AG04450 (cell line): ENCODE measurements at places on chromosomes 16 and 17.

- DNase-seq = no peak
These were observed 121.5 kb downstream of the KATNIP start for GRCh38 chr16:27671410-27671809.

DNA sequence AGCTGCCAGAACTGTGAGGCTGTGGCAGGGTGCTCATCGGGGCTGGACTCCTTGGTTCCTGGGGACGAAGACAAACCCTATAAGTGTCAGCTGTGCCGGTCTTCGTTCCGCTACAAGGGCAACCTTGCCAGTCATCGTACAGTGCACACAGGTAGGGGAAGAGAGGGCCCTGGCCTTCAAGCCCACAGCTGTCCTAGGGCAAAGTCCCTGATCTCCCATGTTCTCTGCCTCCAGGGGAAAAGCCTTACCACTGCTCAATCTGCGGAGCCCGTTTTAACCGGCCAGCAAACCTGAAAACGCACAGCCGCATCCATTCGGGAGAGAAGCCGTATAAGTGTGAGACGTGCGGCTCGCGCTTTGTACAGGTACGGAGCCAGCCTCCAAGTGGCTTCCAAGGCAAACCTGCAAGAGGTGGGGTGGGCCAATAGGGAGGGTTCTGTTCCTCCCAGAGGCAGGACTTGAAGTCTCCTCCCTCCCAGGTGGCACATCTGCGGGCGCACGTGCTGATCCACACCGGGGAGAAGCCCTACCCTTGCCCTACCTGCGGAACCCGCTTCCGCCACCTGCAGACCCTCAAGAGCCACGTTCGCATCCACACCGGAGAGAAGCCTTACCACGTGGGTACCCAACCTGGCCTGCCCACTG lies 3.7 kb downstream of the BCL6B start:
- DNase-seq = no peak

DNA sequence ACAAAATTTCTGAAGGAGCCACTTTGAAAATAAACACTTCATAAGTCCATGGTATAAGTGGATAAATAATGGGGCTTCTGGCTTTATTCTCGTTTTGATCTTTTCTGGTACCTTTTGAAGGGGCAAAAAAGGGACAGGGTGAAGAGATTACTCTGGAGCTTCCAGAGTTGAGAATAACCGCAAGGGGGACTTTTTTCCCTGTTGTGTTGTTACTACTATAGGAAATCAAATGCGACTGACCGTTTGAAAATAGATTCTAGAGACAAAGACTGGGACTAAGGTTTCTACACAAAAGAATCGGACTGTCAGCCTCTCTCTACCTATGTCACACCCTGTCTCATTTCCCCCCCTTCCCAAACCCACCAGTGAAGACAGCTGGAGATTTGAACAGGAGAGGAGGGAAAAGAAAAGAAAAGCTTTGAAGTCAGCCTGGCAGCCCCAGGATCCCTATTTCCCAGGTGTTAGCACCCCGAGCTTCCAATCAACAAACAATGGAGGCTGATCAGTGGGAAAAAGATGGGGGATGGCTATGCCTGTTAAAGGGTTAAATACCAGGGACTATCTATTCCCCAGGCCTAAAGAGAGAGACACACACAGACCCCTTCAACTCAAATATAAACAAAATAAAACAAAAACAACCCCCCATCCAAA lies 8.4 kb downstream of the HOXB4 start:
- no peak for DNase-seq

DNA sequence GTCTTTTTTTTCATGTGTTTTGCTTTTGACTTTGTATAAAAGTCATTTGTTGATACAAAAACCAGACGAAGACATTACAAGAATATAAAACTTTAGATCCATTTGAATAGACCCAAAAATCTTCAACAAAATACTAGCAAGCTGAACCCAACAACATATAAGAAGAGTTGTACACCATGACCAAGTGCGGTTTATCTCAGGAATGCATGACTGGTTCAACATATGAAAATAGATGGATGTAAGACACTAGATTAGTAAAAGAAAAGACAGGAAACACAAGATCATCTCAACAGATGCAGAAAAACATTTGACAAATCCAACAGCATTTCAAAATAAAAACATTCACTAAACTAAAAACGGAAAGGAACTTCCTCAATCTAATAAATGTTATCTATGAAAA lies 69.0 kb downstream of the TBC1D16 start:
- no peak for DNase-seq

DNA sequence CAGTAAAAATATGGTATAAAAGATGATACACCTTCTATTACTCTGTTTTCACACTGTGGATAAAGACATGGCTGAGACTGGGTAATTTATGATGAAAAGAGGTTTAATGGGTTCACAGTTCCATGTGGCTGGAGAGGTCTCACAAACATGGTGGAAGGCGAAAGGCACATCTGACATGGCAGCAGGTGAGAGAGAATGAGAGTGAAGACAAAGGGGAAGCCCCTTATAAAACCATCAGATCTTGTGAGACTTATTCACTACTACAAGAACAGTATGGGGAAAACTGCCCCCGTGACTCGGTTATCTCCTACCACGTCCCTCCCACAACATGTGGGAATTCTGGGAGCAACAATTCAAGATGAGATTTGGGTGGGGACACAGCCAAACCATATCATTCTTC lies 45.6 kb downstream of the TBC1D26 start:
- DNase-seq = no peak

GRCh38 chr17:66952681-66953629 lies 11.6 kb upstream of the CACNG4 start:
- DNase-seq = no peak

DNA sequence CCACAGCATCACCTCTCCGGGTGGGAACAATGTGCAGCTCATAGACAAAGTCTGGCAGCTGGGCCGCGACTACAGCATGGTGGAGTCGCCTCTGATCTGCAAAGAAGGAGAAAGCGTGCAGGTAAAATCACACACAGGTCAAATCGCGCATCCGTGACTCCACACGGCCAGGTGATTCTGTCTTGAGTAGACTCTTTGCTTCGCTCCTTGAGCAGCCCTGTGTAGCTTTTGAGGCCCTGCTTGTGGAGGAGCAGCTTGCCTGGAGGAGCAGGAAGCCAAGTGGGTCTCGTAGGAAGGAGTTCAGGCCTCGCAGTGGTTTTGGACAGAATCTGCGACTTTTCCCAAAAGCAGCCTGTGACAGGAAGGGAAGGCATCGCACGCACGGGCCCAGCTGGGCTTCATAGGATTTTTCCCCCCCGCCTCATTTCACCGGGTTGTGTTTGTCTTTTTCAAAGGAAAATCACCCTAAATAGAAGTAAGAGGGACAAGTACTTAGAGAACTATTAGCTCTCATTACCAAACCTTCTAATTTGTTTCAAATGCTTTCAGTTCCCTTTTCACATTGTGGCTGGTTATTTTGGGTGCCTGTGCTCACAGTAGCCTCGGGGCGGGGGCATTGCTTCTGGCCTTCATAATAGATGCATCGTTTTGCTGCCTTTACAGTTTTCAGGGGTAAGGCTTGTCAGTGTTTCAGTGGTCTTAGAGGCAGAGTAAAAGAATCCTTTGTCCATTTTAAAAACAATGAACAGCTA lies 71.5 kb downstream of the SEC14L1 start:
- DNase-seq = no peak

GRCh38 chr16:49757559-49758069 lies 98.3 kb downstream of the ZNF423 start:
- no peak for DNase-seq

DNA sequence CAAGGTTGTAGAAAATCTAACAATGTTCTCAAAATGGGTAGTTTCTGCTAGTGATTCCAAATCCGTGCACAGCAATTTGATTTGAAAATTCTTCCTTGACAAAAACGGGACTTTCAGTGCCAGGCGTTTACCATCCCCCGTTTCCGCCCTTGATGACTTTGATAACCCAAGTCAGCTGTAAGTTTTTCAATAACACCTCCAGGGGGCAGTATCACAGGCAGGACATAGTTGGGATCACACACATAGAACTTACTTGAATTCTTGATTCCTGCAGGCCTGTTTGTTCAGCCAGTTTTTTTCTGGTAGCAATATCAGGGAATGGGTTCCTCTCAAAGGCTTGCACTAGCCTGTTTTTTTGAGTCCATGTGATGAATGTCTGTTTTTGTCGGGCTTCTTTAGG lies 5.6 kb downstream of the DUXB start:
- DNase-seq = no peak

- DNase-seq = no peak
These were observed 14.0 kb downstream of the CRISPLD2 start for GRCh38 chr16:84833542-84834402.

DNA sequence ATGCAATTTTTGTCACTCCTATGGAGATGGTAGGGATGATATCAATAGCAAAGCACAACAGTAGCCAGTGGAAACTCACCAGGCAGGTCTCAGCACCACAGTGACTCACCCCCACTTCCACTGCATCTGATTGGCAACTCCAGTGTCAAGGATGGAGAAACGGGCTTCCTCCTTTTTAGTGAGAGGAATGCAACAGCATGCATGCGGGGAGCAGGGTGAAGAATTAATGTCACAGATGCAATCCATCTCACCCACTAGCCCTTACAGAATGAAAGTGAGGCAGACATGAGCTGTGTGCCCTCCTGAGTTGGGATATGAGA lies 467.0 kb upstream of the C16orf82 start:
- no peak for DNase-seq

GRCh38 chr16:3171855-3172593 lies 16.0 kb upstream of the OR1F1 start:
- no peak for DNase-seq

- no peak for DNase-seq
These were observed 5.2 kb upstream of the PRSS21 start for GRCh38 chr16:2811703-2812471.

DNA sequence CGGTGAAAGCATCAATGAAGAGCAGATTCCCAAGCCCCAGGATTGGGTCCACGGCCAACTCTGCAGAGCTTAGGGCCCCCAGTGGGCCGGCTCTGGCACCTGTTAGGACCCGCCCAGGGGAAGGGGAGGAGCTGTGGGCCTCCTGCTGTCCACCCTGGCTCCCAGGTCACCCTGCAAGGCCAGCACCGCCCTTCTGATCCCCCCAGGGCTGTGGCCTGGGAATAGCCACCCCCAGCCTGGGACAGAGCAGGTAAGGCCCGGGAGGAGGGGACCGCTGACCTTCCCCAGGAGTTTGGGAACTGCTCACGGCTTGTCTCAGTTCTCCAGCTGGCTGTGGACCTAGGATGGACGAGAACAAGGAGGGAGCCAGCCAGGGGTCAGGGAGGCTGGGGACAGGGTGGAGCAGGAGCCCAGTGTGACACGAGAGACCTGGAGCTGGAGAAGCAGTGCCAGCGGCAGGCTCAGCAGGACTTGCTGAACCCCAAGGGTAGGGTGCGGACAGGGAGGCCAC lies 39.3 kb upstream of the SLC38A10 start:
- DNase-seq = no peak

DNA sequence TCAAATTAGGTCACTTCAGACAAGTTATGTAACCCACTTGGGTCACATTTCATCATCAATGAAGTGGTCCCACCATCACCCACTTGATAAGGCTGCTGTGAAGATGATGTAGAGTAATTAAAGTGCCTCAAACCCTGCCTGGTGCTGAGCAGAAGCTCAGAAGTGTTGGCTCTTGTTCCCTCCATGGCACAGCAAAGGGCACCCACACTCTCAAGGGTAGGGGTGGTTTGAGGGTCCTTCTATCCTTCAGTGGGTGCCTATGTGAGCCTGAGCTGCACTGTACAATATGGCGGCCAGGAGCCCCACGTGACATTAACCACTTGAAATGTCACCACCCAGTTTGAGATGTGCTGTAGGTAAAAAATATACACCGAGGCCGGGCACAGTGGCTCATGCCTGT lies 71.5 kb downstream of the CYTH1 start:
- no peak for DNase-seq

DNA sequence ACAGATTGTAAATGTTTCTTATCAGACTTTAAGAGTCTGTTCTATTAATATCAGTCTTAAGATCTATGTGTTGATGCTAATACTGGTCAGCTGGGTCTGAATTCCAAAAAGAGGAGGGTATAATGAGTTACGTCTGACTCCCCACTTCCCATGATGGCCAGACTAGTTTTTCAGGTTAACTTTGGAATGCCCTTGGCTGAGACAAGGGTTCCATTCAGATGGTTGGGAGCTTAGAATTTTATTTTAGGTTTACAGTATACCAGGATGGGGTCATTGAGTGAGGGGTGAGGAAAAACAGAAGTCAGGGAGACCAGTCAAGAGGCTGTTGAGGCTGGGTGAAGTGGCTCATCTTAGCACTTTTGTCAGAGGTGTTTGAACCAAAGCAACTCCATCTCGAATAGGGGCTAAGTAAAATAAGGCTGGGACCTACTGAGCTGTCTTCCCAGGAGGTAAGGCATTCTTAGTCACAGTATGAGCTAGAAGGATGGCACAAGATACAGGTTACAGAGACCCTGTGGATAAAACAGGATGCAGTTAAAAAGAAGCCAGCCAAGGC lies 2.9 kb upstream of the TMEM231 start:
- no peak for DNase-seq

DNA sequence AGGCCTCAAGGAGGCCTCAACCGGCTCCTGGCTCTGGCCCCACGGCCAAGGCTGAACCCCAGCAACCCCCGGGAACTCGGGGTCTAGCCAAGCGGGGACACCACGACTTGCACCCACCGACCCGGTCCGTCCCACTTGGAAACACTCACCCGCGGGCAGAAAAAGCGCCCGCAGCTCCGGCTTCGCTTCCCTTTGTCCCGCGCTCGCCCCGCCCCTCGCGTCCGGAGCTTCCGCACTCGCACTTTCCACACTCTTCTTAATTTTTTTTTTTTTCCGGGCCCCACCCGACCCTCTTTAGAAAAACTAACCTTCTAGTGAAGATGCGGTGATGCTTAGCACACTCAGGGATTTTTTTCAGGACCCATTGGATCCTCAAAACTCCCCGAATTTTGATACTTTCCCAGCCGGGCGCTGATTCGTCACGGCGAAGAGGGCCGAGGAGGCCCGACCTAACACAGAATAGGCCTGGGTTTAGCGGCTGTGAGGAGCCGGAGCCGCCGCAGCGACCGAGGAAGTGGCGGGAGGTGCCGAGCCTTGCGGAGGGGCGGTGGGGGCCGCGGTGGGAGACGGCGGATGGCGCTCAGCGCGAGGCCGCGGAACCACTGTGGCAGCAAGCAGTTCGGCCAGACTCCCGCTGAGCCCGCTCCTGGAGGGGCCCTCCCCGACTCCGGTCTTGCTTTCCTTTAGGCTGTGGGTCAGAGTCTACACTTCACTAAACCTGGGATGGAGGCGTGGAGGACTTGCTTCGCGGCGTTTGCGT lies at the start of gene SMARCE1:
Gene SMARCE1, minus strand, starts transcription at position 195 of the 760 bp plus-strand sequence. CDS start 2,016 bp downstream, outside the sequence.
- peak; percentile 24 for DNase-seq

GRCh38 chr16:82835487-82836155 lies 208.9 kb downstream of the CDH13 start:
- DNase-seq = no peak
